Karpas-422 (cell line): ENCODE measurements at places on chromosomes 1 and 21.

- H3K4me3 ChIP-seq: no peak overlapping the region
- H3K4me1 ChIP-seq: peaks cover 6% of the 10 kb centered on the region
- no peaks in the 10 kb centered on the region for H3K27me3 ChIP-seq
Measured at GRCh38 chr1:12469493-12469892, 148.5 kb downstream of the DHRS3 start.

DNA sequence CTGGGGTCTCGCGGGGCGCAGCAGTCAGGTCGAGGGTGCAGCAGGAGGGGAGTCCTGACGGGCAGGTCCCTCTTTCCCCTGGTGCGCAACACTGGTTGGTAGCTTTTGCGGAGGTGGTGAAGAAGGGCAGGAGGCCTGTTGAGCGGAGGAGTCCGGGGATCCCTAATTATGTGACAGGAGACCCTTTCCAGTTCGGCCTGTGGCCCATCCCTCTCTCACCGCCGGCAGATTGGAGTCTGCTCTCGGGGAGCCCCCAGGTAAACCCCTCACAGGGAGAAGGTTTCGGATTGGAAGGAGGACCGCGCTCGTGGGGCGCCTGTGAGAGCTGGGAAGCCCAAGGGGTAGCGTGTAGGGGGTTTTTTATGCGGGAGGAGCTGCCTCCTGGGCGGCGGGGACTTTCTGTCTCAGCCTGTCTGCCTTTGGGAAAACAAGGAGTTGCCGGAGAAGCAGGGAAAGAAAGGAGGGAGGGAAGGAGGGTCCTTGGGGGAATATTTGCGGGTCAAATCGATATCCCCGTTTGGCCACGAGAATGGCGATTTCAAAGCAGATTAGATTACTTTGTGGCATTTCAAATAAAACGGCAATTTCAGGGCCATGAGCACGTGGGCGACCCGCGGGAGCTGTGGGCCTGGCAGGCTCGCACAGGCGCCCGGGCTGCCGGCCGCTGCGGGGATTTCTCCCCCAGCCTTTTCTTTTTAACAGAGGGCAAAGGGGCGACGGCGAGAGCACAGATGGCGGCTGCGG lies 9.5 kb downstream of the SIM2 start:
- no peak for DNase-seq
- H3K27ac ChIP-seq: no peak overlapping the region
- H3K4me1 ChIP-seq: no peaks in the 10 kb centered on the region
- no peak overlapping the region for H3K4me3 ChIP-seq
- H3K27me3 ChIP-seq: no peaks in the 10 kb centered on the region

DNA sequence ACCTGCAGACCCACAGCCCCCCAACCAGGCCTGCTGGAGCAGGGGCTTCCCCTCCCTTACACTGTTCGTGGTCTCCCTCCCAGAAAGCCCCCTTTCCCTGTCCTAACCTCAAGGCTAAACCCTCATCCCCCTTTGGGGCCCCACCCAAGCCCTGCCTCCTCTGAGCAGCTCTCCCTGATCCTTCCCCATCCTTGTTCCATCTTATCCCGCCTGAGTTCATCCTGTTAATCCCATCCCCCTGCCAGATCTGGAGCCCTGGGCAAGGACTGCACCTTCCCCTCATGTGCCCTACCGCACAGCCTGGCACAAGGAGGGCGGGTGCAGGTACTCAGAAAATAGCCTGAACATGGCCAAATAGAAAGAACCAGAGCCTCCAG lies 6.9 kb upstream of the TNNT2 start:
- H3K27ac ChIP-seq: no peak overlapping the region
- no peak for DNase-seq
- no peaks in the 10 kb centered on the region for H3K36me3 ChIP-seq
- H3K27me3 ChIP-seq: no peaks in the 10 kb centered on the region

DNA sequence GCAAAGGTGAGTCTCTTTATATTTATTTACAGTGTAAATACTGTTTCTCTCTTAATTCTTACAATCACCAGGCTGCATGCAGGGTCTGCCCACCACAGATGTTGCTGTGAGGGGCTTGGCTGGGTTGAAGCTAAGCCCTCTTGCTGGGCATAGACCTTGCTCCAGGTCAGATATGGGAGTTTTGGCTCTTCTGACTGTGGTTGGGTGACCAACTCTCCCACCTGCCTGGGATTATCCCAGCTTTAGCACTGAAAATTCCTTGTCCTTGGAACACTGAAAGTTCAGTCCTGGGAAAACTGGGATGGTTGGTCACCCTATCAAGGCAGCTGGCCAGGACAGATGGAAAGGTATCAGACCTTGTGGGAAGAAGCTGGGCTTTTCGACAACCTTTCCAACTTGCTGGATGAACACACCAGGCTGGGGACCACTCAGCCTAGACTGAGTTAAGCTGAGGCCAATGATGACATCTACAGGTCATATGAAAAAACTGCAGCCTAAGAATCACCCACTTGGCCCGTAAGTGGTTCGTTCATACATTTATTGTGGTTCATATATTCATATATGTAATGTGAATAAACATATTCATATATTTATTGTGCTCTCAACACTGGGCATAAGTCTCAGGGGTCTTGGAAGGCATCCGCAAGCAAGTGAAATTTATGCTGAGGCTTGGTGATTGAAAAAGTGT lies 26.6 kb upstream of the HPDL start:
- H3K4me1 ChIP-seq: peaks cover 22% of the 10 kb centered on the region
- DNase-seq: peak; percentile 89
- H3K27me3 ChIP-seq: no peaks in the 10 kb centered on the region
- H3K36me3 ChIP-seq: no peaks in the 10 kb centered on the region

DNA sequence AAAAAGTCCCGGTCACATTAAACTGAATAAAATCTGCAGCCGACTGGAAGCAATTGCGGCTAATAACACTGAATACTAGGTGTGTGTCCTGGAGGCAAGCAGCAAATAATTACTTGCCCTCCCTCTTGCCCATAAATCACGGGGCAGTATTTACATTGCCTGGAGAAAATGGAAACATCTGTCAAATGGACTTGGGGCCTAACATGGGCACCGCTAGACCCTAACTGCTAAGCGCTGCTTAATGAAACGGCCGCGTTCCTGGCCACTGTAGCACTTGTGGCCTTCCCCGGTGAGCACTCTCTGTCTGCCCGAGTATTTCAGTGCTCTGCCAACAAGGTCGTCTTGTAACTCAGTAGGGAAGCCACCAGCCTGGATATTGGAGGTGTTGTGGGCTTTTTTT lies 23.9 kb upstream of the KNCN start:
- no peaks in the 10 kb centered on the region for H3K4me1 ChIP-seq
- no peak overlapping the region for H3K27ac ChIP-seq
- H3K4me3 ChIP-seq: no peak overlapping the region
- no peak for DNase-seq
- H3K27me3 ChIP-seq: no peaks in the 10 kb centered on the region

GRCh38 chr1:150479927-150480352 lies 7.3 kb upstream of the TARS2 start:
- H3K27me3 ChIP-seq: no peaks in the 10 kb centered on the region
- no peaks in the 10 kb centered on the region for H3K36me3 ChIP-seq
- H3K27ac ChIP-seq: no peak overlapping the region
- no peak overlapping the region for H3K4me3 ChIP-seq

- H3K36me3 ChIP-seq: no peaks in the 10 kb centered on the region
- no peak overlapping the region for H3K27ac ChIP-seq
- DNase-seq: no peak
- no peaks in the 10 kb centered on the region for H3K4me1 ChIP-seq
- no peak overlapping the region for H3K4me3 ChIP-seq
Measured at GRCh38 chr1:222335586-222335985, 212.3 kb downstream of the HHIPL2 start.

- no peak overlapping the region for H3K27ac ChIP-seq
- H3K27me3 ChIP-seq: no peaks in the 10 kb centered on the region
- DNase-seq: peak; percentile 71
- H3K4me3 ChIP-seq: no peak overlapping the region
- no peaks in the 10 kb centered on the region for H3K36me3 ChIP-seq
Measured at GRCh38 chr1:87598429-87598828, 269.7 kb downstream of the LMO4 start.

GRCh38 chr1:117678246-117678977 lies 72.6 kb downstream of the TENT5C start:
- no peak overlapping the region for H3K27ac ChIP-seq
- no peaks in the 10 kb centered on the region for H3K27me3 ChIP-seq
- H3K4me1 ChIP-seq: peaks cover 3% of the 10 kb centered on the region; the same call in 1 of the 2 replicates
- H3K4me3 ChIP-seq: no peak overlapping the region
- DNase-seq: no peak
- no peaks in the 10 kb centered on the region for H3K36me3 ChIP-seq

DNA sequence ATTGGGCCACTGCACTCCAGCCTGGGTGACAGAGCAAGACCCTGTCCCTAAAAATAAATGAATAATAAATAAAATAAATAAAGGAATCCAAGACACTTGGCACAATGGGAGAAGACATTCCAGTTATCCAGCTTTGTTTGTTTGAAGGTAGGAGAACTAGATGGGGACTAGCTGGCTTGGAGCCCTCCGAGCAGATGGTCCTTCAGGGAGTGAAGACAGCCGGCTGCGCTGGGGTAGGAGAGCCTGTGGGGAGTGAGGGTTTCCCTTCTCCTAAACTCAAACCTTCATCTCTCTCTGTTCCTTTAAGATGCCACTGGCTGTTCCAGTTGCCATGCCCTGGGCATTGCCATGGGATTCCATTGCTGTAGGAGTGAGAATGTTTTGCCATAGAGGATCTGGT lies 120.6 kb downstream of the NAV1 start:
- H3K4me3 ChIP-seq: no peak overlapping the region
- H3K27me3 ChIP-seq: no peaks in the 10 kb centered on the region
- no peak overlapping the region for H3K27ac ChIP-seq
- H3K36me3 ChIP-seq: no peaks in the 10 kb centered on the region

GRCh38 chr1:39164256-39164655 lies 40.2 kb upstream of the MACF1 start:
- H3K4me3 ChIP-seq: no peak overlapping the region
- H3K27ac ChIP-seq: no peak overlapping the region
- H3K36me3 ChIP-seq: no peaks in the 10 kb centered on the region
- no peak for DNase-seq
- H3K27me3 ChIP-seq: no peaks in the 10 kb centered on the region
- no peaks in the 10 kb centered on the region for H3K4me1 ChIP-seq

DNA sequence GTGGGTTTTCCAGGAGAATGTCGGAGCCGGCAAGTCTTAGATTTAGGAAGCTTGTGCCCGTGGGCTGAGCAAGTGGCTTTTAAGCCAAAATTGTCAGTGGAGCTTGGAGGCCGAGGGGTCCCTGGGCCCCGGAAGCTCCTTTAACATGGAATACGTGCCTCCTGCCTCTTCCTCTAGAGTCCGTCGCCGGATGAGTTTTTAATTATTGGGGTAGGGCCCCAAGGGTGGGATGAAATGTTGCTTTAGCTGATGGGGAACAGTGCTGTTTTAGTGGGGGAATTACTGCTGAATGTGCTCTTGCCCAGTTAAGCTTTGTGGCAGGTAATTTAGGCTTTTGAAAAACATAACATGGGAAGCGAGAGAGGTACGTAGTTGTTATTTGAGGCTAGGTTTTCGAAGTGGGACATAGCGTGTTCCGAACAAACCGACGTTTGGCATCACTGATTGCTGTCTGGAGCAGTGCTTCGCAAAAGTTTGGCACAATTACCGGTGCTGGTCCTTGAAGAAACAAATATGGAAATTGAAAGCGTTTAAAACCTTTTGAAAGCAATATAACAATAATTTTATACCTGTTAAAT lies 786 bp downstream of the RPL5 start:
- no peaks in the 10 kb centered on the region for H3K27me3 ChIP-seq
- peak overlapping the region; percentile 86 for H3K27ac ChIP-seq
- peak; percentile 50 for DNase-seq
- peak overlapping the region; percentile 98 for H3K4me3 ChIP-seq
- H3K4me1 ChIP-seq: peaks cover 48% of the 10 kb centered on the region

DNA sequence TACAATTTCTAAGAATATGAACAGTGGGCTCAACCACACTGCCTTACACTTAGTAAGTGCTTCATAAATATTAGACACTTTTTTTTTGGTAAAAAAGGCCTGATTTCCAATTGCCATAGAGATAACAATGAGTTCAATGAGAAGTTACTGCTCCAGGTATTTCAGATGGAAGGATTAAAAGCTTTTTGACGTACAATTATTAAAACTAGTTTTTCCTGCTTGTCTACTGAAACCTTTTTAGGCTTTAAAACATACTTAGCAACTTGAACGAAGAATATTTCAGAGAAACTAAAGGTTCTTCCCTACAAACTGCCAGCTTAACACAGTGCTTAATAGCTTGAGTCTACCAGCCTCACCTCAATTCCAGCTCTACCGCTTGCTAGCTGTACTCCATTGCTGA lies 43.7 kb downstream of the TRIT1 start:
- peaks cover 46% of the 10 kb centered on the region for H3K36me3 ChIP-seq
- H3K4me3 ChIP-seq: no peak overlapping the region
- H3K4me1 ChIP-seq: no peaks in the 10 kb centered on the region
- no peaks in the 10 kb centered on the region for H3K27me3 ChIP-seq
- no peak overlapping the region for H3K27ac ChIP-seq
- no peak for DNase-seq

DNA sequence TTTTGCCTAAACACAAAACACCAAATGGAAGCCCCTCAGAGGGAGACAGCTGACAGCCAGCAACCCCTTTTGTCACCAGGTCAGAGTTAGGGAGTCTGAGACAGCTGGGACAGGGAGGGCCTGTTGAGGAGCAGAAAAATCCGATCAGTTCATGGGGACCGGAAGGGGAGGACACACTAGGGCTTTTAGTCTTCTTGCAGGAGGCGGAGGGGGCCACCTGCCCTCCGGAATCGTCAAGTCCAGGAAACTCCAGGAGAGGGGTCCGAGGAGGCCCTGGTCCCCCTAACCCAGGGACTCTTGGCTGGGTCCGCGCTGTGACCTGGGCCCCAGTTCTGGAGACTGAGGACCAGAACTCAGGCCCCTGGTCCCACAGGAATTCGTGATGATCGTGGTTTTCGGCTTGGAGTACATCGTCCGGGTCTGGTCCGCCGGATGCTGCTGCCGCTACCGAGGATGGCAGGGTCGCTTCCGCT lies 34.2 kb downstream of the KCNQ4 start:
- H3K27me3 ChIP-seq: no peaks in the 10 kb centered on the region
- peaks cover 56% of the 10 kb centered on the region for H3K4me1 ChIP-seq
- H3K27ac ChIP-seq: no peak overlapping the region
- DNase-seq: no peak
- peak overlapping the region; percentile 46; the same call in 1 of the 2 replicates for H3K4me3 ChIP-seq
- H3K36me3 ChIP-seq: no peaks in the 10 kb centered on the region

- H3K4me1 ChIP-seq: no peaks in the 10 kb centered on the region
- DNase-seq: no peak
- 0 out of 2 replicates have a peak, but pooled peaks cover 3% of the 10 kb centered on the region for H3K27me3 ChIP-seq
- no peaks in the 10 kb centered on the region for H3K36me3 ChIP-seq
Measured at GRCh38 chr21:36183144-36183795, 26.6 kb downstream of the DOP1B start.

DNA sequence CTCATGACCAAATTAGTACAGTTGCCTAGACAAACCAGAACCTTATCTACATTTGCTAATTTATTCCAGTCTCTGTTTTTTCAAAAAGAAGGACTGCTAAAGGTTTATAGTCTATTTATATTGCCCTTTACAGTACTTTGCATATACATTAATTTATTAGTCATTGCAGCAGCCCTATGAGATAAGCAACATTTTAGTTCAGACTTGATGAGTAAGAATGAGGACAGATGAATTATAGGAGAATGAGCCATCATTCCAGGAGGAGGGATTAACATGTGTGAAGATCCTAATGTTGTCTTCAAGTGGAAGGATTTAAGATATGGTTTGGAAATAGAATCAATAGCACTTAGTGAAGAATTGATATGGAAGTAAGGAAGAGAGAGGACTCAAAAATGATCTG lies 152.4 kb downstream of the KCTD3 start:
- H3K36me3 ChIP-seq: no peaks in the 10 kb centered on the region
- H3K27me3 ChIP-seq: no peaks in the 10 kb centered on the region
- no peak overlapping the region for H3K27ac ChIP-seq
- no peaks in the 10 kb centered on the region for H3K4me1 ChIP-seq
- no peak overlapping the region for H3K4me3 ChIP-seq
